Fibroblast of pulmonary artery (primary cell): ENCODE measurements at places on chromosomes 12 and 14.

DNA sequence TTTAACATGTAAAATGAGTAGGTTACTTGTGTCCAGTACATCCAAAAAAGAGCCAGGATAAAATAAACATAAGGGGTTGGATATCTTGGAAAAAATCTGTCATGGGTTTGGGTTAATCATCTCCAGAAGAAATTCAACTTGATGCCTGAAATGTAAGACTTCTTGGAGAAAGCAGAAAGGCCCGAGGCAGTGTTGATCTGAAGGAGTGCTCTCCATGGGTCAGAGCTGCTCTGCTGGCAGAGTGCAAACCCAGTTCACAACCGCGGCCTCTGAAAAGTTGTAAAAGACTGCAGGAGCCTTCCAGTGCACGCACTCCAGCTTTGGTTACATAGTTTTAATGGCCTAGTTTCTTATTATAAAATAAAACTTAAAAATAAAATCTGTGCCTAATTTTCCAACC is 97.3 kb upstream of the ALX1 start:
- no peak for DNase-seq

DNA sequence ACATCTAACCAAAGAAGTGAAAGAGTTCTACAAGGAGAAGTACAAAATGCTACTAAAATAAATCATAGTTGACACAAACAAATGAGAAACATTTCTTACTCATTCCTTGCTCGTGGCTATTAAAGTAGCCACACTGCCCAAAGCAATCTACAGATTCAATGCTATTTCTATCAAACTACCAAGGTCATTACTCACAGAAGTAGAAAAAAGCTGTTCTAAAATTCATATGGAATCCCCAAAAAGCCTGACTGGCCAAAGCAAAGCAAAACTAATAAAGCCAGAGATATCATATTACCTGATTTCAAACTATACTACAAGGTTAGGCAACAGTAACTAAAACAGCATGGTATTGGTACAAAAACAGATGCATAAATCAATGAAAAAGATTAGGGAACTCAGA is 305.6 kb downstream of the RPAP3 start:
- DNase-seq, result no peak

DNA sequence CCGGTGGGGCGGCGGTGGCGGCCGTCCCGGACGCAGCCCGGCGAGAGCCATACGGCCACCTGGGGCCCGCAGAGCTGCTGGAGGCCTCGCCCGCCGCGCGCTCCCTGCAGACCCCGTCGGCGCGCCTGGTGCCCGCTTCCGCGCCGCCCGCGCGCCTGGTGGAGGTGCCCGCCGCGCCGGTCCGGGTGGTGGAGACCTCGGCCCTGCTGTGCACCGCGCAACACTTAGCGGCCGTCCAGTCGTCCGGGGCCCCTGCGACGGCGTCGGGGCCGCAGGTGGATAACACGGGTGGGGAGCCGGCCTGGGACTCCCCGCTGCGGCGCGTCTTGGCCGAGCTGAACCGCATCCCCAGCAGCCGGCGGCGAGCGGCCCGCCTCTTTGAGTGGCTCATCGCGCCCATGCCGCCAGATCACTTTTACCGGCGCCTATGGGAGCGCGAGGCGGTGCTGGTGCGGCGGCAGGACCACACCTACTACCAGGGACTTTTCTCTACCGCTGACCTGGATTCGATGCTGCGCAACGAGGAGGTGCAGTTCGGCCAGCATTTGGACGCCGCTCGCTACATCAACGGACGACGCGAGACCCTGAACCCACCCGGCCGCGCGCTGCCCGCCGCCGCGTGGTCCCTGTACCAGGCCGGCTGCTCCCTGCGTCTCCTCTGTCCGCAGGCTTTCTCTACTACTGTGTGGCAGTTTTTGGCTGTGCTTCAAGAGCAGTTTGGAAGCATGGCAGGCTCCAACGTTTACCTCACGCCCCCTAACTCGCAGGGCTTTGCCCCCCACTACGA is 716 bp downstream of the RIOX1 start:
- DNase-seq, result peak; percentile 60

GRCh38 chr14:90179809-90180779 is 76.3 kb upstream of the PSMC1 start:
- DNase-seq, result no peak

GRCh38 chr12:21642707-21643389 is 14.8 kb downstream of the LDHB start:
- DNase-seq, result peak; percentile 67

GRCh38 chr14:24032727-24033418 is 18.9 kb upstream of the CARMIL3 start:
- DNase-seq, result peak; percentile 92

- no peak for DNase-seq
Observed at GRCh38 chr12:88577537-88577936, 2.7 kb downstream of the KITLG start.

DNA sequence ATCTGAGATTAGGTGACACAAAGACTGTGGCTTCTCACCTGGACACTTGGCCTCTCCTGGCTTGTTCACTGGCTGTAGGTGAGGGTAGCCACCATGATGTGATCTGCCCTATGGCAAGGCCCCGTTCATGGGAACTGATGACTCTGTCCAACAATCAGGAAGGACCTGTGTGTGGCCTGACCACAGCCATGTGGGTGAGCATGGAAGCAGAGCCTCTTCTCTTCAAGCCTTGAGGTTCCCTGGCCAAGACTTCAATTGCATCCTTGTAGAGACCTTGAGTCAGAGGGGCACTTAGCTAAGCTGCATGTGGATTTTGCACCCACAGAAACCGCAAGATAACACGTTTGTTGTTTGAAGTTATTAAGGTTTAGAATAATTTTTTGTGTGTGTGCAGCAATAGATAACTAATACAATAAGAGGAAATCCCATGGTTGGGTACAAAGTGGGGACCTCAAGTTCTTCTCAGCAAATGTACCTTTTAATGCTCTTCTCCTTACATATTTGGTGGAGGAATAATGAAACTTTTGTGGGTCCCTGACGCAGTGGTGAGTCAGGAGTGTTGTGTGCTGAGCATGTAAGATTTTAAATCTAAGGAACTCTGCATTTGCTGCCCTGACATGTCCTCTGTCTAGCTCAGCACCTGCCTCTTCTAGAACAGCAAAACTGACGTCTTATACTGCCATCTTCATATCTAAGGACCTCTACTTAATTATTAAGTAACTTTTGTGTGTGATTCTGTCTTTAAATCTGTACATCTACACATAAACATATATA is 27.5 kb upstream of the PLEKHG7 start:
- no peak for DNase-seq

- DNase-seq, result no peak
Observed at GRCh38 chr12:116471544-116471943, 87.6 kb upstream of the MAP1LC3B2 start.

GRCh38 chr12:1481906-1482305 is 112.5 kb downstream of the FBXL14 start:
- DNase-seq, result no peak

- no peak for DNase-seq
Observed at GRCh38 chr12:123767613-123768012, 5.5 kb downstream of the DNAH10 start.

GRCh38 chr12:55372521-55372920 is 9.7 kb downstream of the OR6C75 start:
- no peak for DNase-seq

DNA sequence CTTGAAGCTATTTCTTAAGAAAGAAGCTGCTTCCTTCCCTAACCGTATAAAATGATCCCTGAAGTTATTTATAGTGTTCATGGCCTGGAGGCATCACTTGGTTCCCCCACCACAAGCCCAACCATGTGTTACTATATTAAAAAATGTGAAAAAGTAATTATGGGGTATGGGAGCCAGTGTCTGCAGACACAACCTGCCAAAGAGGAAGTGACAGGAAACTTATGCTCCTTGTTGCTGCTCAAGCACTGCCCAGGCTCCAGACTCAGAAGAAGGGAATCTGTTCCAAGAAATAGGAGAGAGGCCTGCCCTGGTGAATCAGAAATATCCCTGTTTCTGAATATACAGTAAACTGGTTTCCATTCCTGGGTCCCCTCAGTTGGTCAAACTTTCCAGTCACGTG is 217.2 kb upstream of the BMP4 start:
- no peak for DNase-seq

- no peak for DNase-seq
Observed at GRCh38 chr14:54629183-54629582, 62.3 kb downstream of the SAMD4A start.

DNA sequence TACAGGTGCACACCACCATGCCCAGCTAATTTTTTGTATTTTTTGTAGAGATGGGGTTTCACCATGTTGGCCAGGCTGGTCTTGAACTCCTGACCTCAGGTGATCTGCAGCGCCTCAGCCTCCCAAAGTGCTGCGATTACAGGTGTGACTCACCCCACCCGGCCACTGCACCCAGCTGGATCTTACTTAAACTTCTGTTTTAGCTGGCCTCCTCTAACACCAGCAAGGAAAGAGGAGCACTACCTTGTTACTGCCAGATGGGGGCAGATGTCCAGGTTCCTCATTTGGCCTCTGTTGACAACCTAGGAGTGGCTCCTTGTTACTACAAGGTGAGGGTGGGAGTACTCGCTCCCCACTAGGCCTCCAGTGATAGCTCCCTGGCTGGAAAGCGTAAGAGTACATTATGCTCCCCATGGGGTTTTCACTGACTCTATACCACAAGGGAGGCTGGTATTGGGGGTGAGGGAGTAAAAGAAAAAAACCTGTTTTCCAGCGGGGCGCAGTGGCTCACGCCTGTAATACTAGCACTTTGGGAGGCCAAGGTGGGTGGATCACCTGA is 13.2 kb upstream of the ARF6 start:
- DNase-seq, result peak; percentile 74

GRCh38 chr12:50322206-50322605 is 38.9 kb upstream of the LIMA1 start:
- DNase-seq, result no peak

DNA sequence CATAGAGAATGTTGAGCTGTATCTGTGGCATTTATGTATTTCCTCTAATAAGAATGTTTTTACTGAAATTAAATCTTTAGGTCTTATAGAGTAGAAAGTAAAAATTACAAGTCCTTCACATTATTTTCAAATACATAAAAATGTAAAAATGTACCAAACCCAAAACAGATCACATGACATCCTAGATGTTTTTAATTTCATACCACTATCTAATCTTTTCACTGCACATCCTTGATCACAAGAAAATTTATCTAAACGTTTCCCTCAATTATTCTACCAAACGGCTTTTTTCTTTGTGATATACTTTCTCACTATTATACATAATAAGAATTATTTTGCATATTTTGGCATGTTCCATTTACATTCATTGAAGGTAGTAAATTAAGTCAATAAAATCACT is 18.3 kb downstream of the SGPP1 start:
- DNase-seq, result no peak

- DNase-seq, result peak; percentile 55
Observed at GRCh38 chr12:1811281-1811947, 9.0 kb upstream of the LRTM2 start.

DNA sequence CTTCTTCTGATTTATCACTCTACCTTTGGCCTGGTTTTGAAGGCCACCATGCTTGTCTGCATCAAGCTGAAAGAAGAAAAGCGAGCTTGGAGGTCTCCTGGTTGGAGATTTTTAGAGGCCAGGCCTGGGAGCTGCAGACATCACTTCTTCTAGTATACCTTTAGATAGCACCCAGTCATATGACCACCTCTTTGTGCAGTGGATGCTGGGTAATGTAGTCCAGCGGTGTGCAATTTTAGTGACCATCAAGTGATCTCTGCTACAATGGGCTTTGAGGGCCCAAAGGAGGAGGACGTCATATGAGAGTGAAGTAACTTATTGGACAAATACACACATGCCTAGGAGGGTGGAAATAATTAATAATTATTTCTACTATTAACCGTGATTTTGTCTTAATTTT is 15.2 kb upstream of the WNT5B start:
- DNase-seq, result no peak

DNA sequence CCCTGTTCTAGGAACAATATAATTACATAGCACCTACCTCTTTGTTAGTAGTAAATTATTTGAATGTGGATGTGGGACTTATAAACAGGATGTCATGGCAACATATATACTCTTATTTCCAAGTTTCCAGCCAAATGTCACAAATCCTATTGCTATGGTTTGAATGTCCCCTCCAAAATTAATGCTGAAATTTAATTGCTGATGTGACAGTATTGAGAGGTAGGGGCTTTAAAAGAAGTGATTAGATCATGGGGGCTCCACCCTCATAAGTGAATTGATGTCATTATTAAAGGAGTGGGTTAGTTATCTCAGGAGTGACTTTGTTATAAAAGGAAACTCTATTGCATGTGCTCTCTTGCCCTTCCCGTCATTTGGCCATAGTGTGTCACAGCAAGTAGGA is 164.2 kb upstream of the ATF7IP start:
- no peak for DNase-seq

DNA sequence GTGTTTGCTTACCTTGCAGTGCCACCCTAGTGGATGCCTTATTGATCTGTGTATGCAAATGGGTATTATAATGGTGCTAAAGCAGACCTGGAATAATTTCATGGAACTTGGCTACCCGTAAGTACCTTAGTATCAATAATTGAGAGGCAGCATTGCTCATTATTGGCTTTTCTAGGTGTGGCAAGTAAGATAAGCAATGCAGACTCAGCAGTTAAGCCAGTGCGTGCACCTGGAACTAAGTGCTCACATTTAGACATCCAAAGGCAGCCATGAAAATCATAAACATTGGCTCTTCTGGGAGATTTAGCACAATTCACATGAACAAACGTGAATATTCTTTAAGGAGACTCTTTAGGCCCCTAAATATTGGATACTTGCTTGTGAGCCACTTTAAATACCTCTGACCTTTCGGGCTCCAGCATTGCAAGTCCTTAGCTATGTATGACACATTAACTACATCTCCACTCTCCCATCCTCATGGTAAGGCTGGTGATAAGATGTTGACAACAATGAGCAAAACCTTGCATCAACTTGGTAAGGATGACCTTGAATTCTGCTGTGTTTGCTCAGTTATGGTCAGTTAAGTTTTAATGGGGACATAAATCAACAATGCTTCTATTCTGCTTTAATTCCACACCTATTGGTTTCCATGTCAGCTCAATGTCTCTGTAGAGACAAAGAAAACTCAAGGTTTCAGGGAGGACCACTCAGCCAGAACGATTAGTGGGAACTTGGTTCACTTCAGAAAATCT is 112.0 kb downstream of the SLC5A8 start:
- DNase-seq, result no peak

- no peak for DNase-seq
Observed at GRCh38 chr12:100672075-100672592, 98.7 kb downstream of the GAS2L3 start.
